ENCODE measurements at places on chromosomes 7 and 10.

DNA sequence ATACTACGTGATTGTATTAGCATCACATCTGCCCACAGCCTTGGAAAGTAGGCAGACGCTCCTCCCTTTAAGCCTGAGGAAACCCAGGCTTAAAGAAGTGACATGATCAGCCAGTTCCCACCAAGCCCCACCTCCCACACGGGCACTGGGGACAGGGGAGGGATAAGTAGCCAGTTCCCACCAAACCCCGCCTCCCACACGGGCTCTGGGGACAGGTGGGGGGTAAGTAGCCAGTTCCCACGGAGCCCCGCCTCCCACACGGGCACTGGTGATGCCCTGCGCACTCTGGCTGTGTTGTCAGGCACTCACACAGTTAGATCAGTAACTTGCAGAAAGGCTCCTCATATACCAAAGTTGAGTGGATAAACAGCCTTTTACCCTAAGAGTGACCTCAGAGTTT, 606.8 kb downstream of the PTPRN2 start:
- DNase-seq = no peak

DNA sequence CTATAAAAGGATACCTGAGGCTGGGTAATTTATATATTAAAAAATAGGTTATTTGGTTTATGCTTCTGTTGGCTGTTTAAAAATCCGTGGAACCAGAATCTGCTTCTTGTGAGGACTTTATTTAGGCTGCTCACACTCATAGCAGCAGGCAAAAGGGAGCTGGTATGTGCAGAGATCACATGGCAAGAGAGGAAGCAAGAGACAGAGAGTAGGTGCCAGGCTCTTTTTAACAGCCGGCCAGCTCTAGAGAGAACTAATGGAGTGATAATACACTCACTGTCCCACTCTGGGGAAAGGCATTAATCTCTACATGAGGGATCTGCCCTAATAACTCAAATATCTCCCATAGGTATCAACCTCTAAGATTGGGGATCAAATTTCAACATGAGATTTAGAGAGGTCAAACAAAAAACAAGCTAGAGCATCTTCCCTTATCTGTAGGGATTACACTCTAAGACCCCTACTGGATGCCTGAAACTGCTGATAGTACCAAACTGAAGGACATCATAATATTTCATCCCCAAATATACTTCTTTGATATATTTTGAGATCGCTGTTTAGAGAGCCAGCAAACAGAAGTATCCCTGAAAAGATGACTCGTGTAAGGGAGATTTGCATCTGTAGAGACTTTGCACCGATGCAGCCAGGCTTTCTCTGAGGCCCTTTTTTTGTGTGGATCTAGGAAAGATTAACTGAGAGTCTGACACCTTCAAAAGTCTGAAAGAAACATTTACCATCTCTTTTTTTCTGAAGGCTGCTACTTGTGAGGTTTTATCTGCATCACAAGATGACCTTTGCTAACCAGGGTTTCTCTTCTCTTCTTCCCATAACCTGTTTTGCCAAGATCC, 717.0 kb upstream of the MBL2 start:
- DNase-seq = no peak

DNA sequence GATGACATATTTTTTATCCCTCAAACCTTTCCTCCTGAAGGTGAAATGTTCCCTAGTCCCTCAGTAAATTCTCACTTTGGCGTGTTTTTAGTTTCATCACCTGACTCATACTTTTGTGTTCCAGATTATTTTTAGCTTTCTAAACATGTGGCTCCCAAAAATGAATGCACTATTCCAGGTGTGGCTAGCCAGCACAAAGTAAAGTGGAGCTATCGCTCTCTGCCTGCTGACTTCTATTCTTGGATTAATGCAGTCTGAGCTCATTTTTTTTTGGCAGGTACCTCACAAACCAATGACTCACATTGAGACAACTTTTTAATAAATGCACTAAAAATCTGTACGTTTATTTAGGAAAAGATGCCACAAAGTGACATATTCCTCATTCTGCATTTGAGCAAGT, 58.8 kb upstream of the LANCL2 start:
- DNase-seq = no peak

DNA sequence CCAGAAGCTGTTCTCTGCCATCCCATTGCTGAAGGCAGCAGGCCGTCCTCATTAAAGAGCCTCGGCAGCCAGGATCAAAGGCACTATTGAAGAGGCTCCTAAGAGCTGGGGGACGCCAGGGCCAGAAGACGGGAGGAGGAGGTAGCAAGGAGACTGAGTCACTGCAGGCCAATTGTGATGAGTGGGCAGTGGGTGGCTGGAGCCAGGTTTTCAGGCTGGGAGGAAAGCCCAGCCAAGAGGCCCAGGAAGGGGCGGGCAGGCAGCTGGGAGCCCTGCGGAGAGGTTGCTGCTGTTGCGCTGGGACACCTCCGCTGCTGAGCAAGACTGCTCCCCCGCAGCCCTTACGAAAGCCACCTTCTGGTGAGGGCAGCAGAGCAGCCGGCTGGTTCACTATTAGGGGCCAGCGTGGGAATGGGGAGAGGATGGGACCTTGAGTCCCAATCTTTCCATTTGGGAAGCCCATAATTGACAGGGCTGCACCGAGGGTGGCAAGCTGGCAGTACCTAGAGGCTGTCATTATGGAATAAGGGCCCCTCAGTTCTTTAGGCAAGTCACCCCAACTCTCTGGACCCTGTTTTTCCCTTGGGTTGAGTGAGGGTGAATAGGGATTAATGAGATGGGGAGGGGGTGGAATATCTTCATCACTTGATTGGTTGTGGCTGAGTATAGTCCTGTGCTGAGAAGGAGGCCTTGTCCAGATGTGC, 48.4 kb downstream of the UNC5B start:
- no peak for DNase-seq

- DNase-seq = no peak
Measured at GRCh38 chr7:140446467-140446866, 32.8 kb downstream of the MKRN1 start.

DNA sequence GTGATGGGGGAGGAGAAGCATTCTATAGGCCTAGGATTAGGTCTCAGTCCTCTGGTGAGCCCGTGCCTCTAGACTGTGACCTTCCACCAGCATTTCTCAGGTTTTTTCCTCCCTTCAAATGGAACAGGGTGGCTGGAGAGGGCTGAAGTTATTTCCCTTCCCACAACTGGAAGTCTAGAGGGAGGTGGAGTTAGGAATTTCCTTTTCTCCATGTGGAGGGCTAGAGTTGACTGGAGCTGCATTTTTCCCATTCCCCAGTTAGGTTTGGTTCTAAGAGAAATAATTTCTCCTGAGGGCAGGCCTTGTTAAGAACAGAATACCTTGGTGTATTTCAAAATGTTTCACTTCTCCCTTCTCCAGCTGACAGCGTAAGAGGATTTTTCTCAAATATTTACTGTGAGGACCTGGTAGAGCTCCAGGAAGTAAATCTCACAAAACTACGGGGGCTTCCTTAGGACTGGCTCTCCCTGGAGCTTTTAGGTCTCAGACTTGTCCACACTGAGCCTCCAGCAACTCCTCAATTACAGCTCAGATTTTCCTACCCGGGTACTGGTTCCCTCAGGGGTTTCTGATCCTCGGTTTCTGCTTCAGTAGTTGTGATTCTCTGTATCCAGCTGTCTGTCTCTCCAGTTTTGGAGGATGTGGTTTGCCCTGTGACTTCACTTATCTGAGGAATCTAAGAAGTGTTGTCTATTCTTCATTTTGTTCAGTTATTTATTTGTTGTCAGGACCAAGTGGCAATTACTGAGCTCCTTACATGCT, 6.0 kb upstream of the REEP3 start:
- no peak for DNase-seq

DNA sequence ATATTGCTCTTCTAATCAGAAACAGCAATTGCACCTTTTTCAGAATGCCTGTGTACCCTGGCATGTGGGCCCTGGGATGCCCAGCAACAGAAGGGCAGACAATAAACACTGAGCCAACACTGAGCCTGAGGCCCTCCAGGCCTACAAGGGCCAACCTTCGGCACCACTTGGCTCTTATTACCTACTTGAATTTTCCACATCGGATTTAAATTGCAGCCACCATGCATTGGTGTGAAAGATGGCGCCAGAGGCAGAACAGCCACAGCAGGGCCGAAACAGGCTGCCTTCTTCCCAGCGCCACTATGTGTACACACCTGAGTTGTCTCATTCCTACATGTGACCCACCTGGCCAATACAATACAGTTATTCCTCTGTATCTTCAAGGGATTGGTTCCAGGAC, 51.4 kb upstream of the EZH2 start:
- no peak for DNase-seq

DNA sequence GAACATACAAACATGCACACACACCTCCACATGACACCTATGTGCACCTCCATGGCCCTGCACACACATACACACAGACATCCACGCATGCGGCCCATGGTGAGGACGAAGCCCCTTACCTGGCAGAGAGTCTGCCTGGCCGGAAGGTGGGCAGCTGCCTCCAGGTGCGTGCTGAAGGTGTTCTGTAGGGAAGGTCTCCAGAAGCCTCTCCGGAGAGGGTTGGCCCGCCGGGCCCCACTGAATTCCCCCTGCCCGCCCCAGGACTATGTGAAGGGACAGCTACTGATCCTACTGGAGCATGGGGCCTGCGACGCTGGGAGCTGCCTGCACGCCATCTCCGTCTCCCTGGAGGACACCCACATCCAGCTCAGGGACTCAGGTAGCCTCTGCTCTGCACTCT, 8.5 kb upstream of the ZNF467 start:
- no peak for DNase-seq

- no peak for DNase-seq
Measured at GRCh38 chr7:154776350-154776749, 226.6 kb downstream of the PAXIP1 start.

GRCh38 chr10:13421382-13421917, 73.4 kb upstream of the SEPHS1 start:
- DNase-seq = no peak

GRCh38 chr10:63521416-63522276, 445 bp downstream of the REEP3 start:
- DNase-seq = peak; percentile 52

- peak; percentile 49 for DNase-seq
Measured at GRCh38 chr7:11458736-11459483, 373.1 kb downstream of the THSD7A start.

DNA sequence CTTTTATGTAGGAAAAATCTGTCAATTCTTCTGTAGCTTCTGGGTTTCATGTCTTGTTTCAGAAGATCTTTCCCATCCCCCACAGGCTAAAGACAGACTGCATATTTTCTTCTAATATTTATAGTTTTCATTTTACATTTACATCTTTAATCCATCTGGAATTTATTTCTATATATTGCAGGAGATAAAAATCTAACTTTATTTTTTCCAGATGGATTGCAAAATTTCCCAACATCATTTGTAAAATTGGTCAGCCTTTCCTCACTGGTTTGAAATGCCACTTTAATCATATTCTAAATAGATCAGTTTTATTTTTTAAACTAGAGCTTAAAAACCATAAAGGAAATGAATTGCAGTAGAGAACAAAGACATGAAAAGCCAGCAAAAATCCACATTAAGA, 46.9 kb downstream of the TMEM26 start:
- no peak for DNase-seq

DNA sequence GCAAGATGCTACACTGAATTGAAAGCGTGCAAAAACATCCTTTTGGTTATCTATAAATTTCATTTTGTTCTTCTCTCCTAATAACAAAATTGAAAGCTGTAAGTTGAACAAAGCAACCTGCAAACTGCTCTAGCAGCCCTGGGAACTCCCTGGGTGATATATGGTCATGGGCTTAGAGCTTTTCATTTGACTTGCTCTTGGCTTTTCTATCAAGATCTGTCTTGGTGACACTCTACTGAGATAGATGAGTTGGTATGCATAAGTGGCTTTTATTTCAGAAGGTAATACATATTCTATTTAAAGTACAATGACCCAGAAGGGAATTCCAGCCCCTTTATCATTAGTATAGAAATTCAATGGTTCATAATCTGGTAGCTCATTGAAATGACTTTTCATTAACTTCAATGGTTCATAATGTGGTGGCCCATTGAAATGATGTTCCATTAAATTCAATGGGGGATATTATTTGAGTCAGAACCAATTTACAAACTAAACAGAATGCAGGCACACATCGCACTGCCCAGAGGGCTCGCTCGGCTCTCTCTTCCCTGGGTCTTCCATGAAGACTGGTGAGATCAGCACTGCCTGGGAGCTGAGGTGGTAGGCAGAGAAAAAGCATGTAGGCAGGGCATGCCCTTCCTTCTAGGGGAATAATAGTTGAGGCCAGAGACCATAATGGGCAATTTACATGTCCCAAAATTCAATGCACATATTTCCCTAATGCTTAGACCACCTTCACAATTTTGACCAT, 10.1 kb upstream of the KCNMA1 start:
- DNase-seq = no peak

DNA sequence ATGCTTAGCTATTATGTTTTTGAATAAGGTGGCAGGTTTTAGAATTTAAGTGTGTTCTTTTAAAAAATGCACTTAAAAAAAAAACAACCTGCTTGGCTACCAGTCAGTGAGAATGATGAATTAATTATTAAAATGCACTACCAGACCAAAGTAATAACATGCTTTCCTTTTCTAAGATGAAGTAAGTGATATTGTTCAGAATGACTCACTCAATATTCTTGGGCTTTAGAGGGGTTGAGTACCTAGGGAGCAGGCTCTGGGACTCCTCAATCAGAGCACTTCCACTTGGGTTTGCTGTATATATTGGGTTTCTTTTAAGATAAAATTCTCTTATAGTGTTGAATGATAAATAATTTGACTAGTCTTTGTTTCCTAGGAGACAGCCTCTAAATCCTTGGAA, 8.6 kb downstream of the STAM start:
- DNase-seq = no peak

- DNase-seq = no peak
Measured at GRCh38 chr10:13502380-13502779, 26.4 kb downstream of the BEND7 start.

DNA sequence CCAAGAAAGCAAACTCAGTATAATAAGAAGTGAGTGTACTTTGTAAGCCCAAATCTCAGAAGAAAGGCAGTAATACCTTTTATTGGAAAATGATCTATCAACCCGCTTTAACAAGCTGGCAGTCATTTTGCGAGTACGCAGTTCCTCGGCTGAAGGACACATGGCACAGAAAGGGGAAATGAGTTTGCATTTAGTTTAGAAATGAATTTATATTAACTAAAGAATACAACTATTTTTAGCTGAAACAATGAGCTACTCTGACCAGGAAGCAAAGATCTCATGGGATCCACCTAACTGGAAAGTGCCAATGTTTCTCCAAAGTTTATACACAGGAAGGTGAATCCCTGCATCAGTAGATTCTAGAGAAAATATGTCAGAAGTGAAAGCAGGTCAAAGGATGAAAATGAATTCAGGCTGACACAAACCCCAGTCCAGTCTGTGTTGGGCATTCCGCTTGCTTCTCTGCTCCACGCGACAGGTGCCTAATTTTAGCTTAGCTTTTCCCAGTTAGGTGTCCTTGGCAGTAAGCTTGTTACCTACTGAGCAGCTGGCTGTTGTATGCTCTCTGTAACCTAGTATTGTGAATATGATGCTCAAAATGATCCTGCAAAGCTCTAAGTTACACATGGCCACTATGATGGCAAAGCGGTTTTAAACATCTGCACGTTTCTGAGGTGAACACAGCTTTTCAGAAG, 112.8 kb downstream of the LARP4B start:
- DNase-seq = no peak
